Naive thymus-derived CD8-positive, alpha-beta T cell (primary cell): ENCODE measurements at places on chromosomes 6 and 20. TPM values are rescaled to one million over a fixed set of nuclear protein-coding genes. Genes with fewer than 3 reads are reported as not detected.

GRCh38 chr6:85585741-85586140 lies 7.9 kb downstream of the SNX14 start:
- DNase-seq = no peak

DNA sequence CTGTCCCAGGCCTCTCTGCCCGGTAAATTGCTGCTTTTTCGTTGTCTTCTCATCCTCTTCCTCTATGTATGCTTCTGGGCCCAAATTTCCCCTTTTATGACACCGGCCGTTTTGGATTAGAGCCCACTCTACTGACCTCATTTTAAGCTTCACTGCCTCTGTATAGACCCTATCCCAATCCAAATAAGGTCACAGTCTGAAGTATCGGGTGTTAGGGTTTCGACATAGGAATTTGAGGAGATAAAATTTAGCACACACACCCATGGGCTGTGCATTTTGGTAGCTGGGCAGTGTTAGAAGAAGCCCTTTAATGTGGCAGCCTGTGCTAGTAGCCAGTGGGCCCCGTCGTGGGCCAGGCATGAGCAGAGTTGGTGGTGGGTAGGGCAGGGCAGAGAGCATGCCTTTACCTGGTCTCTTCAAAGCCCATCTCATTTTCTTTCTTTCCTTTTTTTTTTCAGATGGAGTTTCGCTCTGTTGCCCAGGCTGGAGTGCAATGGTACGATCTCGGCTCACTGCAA lies 27.9 kb upstream of the EZR start:
- DNase-seq = no peak

GRCh38 chr6:92132457-92132856 lies 1286.9 kb downstream of the EPHA7 start:
- no peak for DNase-seq

Gene ENPP1
- 0.11 TPM for total RNA-seq

DNA sequence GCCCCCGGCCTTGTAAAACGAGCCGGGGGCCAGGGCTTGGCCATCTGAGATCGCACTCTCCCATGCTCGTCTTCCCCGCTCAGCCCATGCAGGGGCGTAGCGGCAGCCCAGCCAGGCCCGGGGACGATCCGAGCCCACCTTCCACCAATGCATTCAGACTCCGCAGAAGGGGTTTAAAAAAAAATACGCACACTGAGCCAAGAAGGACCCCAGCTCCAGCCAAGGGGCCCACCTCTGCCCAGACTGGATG lies 320 bp downstream of the GSTA4 start:
- no peak for DNase-seq

- DNase-seq = peak; percentile 20
These were observed 24.9 kb upstream of the FUCA2 start for GRCh38 chr6:143536461-143536865.

DNA sequence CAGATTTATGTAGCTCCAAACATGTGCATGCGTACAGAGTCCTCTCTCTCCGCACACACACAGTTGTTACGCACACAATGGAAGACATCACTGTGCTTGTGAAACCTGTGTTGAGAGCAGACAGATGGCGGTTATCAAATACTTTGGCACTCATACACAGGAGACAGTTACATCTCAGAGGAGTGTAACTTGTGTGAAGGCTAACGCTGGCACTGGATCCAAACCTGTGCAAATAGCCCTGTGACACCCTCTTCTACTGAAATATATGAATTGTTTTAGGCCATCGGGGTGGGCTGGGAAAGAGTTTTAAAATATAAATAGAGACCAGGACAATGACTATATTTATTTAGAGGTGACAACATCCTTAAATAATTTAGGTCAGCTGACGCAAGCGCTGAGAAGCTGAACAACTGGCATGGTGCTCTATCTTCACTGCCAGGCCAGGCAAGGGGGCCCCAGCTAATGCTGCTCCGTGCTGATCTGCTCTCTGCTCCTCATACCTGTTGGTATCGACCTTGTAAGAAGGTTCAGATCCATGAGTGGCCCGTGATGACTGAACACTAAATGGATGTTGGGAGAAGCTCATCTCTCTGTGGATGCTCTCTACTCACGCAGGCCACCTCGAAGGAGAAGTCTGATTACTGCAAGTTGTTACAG lies 69.4 kb downstream of the FOXC1 start:
- no peak for DNase-seq

DNA sequence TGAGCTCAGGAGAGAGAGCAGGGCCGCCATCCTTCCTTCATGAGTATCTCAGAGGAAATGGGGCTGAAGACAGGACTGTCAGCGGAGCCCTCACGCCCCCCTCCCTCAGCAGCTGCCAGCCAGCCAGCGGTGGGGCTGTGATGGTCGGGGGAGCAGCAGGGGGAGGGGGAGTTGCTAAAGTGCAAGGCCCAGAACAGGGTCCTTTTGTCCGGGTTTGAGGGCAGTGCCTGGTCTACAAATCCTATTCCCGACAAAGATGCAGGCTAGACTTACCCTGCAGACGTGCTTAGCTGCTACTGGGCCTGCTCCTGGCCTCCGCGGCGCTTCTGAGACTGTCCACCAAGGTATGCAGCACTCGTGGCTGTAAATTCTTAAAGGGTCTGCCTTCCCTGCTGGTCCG lies 593.4 kb upstream of the CDH4 start:
- no peak for DNase-seq

DNA sequence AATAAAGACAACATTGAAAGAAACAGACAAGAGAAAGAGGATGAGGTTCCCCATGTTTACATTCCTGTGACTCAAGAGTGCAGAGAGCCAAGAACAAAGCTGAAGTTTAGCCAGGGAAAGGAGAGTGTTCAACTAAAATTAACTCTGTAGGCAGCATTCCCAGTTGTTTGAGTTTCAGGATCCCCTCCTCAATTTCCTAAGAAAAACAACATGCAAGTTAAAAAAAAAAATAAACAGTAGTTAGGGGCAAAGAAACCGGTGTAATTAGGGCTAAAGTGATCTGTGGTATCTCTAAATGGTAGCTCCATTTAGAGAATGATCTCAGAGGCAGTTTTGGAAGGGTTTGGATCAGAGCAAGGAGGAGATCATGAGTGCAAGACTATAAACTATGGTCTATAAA lies 30.9 kb upstream of the RAB23 start:
- DNase-seq = no peak

- no peak for DNase-seq
These were observed 108.4 kb downstream of the SLX4IP start for GRCh38 chr20:10543480-10543879.

Gene ADGRF4
- total RNA-seq = not detected

DNA sequence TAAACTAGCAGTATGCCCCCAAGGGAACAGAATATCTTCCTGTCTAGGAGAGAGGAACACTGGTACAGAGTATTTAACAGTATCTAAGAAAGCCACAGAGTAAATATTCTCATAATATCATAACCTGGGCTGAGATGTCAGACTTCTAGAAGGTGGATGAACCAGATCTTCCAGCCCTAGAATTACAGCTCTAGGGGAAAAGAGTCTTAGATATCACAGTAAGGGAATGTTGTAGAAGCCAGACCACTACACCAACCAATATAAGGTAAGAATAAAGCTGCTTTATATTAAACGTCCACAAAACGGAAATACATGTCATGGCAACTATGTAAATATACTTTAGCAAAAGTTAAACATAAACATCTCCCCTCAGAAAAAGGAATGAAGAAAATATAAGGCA lies 12.4 kb downstream of the SERINC1 start:
- DNase-seq = no peak

- DNase-seq = no peak
These were observed 98.0 kb upstream of the NHSL1 start for GRCh38 chr6:138597336-138597735.

DNA sequence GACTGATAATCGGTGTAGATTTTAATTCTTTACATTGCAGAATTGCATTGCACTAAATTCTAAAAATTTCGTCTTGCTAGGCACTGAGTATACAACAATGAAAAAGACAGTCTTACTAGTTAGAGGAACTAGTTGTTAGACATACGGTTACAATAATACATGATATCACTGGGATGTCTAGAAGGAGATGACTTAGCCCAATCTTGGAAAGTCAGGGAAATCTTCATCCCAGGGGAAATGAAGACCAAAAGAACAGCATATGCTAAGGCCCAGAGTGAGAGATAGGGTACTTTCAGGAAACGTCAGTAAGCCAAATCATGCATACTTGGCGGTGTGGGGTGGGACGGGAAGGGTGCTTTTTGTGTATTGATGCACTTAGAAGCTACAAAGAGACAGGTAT lies 901 bp downstream of the CEP57L1 start:
- DNase-seq = no peak

GRCh38 chr6:118935331-118935668 lies 341 bp upstream of the MCM9 start:
- DNase-seq = no peak

Gene CRIP3
- 4.1 TPM for total RNA-seq

- no peak for DNase-seq
These were observed 421.2 kb upstream of the JARID2 start for GRCh38 chr6:14824484-14825275.

GRCh38 chr20:59087829-59088433 lies 45.3 kb upstream of the PRELID3B start:
- DNase-seq = peak; percentile 85

Gene TRIM40
- not detected for total RNA-seq

Gene PRSS35
- not detected for total RNA-seq

Gene OR2H1
- total RNA-seq = not detected
